ENCODE measurements at places on chromosomes 1 and 21.
A peak's percentile ranks its signal among the peaks of the same experiment; 100 is the strongest.

DNA sequence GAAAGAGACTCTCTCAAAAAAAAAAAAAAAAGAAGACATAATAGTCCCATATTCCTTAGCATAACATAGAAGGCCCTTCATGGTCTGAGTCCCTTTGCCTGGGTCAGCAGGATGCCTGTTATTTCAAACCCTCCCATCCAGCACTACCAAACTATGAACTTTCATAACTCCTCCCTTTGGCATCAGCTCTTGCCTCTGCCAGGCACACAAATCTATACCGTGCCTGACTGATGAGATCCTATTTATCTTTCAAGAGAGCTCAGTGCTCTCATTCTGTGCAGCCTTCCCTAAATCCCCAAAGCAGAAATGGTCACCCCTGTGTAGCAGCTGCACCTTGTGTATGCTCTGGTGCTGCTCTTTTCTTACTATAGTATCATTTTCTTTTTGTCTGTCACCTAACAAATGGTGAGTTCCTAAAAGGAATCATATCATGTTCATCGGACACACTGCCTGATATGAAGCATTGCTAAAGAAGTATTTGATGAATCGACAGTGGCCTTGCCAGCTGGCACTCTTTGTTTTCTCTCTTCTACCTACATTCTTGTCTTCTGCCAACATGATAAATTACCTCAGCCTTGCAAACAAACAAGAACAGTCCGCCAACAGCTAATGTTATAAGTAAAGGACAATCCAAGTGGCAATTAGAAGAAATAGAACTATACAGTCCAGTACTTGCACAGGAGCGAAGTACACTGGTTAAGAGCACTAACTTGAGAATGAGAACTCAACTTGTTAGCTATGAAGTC, 29.9 kb downstream of the FMO4 start:
- DNase-seq = no peak

GRCh38 chr1:185961664-185962063, 227.5 kb downstream of the HMCN1 start:
- DNase-seq = no peak

- no peak for DNase-seq
These were observed 8.6 kb downstream of the LMOD1 start for GRCh38 chr1:201937624-201938213.

GRCh38 chr1:71030026-71030425, 17.6 kb downstream of the PTGER3 start:
- no peak for DNase-seq

DNA sequence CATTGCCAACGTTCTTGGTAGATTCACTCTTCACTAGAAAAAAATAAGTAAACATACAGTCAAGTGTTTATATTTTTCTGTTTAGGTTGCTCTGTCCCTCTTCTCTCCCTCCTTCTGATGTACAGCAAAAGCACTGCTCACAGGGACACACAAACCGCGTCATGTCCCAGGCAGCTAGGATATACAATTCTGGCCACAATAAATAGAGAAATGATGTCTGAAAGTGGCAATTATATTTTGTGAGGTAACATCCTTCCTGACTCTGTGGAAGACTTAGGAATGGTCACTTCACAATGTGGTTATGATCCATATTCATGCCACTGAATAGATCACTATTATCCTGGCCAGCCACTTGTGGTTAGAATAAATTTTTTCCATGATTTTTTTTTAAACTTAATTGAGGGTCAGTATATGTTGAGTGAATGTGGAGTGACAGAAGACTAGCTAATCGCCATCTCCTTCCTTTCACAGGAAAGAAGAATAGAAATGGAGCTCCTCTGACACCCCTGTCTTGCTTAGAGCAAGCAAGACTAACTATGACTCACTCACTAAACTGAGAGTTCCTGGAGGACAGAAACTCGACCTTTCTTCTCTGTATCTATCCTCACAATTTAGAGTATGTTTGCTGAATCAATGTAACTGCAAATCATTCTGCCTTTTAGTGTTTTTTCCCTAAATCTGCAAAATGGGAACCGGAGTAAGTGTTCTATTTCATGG, 54.0 kb downstream of the ZNHIT6 start:
- no peak for DNase-seq

GRCh38 chr1:7042322-7043190, 257.3 kb downstream of the CAMTA1 start:
- DNase-seq = no peak

- DNase-seq = no peak
These were observed 190.5 kb downstream of the APP start for GRCh38 chr21:25979845-25980616.

GRCh38 chr1:59733443-59734141, 81.2 kb upstream of the HOOK1 start:
- DNase-seq = no peak

- DNase-seq = peak; percentile 27
These were observed 55.1 kb downstream of the COL18A1 start for GRCh38 chr21:45460011-45460565.

DNA sequence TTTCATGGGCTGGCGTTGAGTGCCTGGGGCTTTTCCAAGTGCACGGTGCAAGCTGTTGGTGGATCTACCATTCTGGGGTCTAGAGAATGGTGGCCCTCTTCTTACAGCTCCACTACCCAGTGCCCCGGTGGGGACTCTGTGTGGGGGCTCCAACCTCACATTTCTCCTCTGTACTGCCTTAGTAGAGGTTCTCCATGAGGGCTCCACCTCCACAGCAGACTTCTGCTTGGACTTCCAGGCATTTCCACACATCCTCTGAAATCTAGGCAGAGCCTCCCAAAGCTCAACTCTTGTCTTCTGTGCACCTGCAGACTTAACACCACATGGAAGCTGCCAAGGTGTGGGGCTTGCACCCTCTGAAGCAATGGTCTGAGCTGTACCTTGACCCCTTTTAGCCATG, 82.1 kb downstream of the CCDC18 start:
- no peak for DNase-seq

DNA sequence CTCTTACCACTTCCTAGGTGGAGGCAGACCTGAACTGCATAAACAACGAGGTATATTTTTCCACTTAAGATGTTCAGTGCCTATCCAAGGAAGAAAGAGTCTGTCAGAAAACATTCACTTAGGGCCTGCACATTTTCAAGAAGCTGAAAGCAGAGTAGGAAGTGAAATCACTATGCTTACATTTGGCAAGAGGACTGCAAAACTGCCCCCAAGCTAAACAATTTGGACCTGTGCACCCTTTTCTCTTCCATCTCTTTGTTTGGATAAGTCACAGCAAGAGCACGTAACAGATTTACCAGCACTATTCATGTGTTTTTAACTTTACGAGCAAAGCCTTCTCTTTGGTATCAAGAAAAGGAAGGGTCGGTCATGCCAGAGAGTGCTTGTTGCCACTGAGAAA, 13.2 kb upstream of the BEND5 start:
- no peak for DNase-seq

- no peak for DNase-seq
These were observed 19.6 kb upstream of the DUSP10 start for GRCh38 chr1:221761354-221762002.
